ENCODE measurements at places on chromosomes 4 and X.

- DNase-seq, result no peak
Measured at GRCh38 chr4:171629182-171629581, 184.0 kb upstream of the GALNTL6 start.

GRCh38 chr4:42750856-42751255, 94.0 kb upstream of the ATP8A1 start:
- no peak for DNase-seq

DNA sequence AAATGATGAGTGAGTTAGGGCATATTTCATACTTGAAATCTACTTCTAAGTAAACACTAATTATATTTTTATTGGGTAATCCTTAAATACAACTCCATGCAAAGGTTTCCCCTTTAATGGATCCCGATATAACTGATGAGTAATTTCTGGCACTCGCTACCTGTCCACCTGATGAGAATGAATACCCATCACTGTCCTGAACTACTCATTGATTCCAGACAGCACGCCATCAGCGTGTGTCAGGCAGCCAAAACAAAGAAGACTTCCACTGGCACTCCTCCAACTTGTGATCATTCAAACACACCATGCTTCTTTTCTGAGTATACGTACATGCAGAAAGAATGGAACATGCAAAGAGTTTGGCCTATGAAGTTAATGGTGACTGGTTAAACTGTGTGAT, 69.4 kb downstream of the HCCS start:
- DNase-seq, result peak; percentile 36

- no peak for DNase-seq
Measured at GRCh38 chrX:134623293-134624045, 34.8 kb downstream of the PLAC1 start.

- no peak for DNase-seq
Measured at GRCh38 chrX:100447655-100448397, 37.8 kb upstream of the PCDH19 start.

DNA sequence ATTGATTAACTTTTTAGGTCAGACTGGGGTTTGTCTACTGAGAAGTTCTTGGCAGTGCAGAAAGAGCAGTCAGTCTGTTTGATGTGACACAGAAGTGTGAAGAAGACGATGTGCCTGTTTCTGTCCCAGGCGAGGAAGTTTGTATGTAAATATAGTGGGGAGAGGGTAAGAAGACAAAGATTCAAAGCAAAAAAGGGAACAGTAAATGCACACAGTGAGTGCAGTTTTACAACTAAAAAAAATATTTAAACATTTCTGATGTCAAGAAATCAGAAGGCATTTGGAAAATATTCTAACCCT, 264.9 kb downstream of the RAPGEF2 start:
- no peak for DNase-seq

DNA sequence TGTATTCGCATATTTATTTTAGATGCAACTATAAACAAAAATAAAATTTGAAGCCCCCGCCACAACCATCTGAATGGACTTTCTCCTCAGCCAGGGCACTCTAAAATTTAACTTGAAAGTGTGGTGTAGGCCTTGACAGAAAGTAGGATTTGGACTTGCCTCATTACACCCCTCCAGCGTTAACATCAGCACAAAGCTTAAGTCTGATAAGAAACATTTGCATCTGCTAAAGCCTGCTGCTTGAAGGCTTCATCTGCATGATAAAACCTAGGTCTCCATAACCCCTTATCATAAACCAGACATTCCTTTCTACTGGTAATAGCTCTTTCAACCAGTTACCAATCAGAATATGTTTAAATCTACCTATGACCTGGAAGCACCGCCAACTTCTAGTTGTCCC, 1046.5 kb downstream of the FAT4 start:
- DNase-seq, result no peak

DNA sequence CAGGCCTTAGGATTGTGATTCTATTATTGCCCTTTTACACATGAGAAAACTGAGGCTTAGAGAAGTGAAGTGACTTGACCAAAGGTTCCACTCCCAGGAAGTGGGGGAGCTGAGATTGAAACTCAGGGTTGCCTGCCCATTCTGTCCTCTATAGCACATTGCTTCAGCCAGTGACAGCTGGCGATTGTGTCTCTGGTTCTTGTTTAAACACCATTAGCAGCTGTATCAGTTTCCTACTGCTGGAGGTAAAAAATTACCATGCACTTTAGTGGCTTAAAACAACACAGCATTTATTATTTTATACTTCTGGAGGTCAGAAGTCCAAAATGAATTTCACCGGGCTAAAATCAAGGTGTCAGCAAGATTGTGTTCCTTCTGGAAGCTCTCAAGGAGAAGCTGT, 205.8 kb upstream of the MAMLD1 start:
- DNase-seq, result no peak

GRCh38 chr4:7976025-7976424, 36.4 kb upstream of the AFAP1 start:
- DNase-seq, result no peak

DNA sequence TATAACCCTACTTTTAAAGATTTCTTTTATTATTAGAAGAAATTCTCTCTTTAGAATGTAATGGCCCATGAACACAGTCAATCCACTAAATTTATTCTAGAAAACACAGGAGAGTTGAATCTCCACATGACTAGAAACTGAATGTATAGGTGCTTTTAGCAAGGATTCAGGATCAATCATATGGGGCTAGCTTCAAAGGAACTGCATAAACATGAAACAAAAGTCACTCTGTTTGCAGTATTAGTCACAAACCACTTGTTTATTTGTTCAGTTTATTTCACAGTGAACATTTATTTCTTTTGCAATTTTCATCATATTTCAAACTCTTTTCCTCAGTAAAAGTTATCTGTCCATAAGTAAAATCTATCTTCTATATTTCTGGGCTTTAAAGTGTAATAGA, 1604.6 kb downstream of the PCDH18 start:
- DNase-seq, result no peak

DNA sequence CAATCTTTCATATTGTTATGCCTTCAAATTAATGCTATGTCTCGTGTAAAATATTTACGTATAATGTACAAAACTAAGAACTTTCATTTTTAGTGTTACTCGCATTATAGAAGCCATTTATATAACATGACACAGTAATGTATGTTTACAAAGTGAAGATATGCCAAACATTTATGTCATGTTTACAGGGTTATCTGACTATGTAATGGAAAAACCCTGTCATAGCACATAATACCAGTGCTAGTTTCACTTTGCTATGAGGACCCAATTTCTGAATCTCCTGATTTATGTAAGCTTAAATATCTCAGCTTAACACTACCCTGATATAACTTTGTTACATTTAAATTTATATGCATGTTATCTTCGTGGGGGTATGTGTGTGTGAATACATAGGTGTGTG, 233.1 kb downstream of the FAT4 start:
- no peak for DNase-seq

DNA sequence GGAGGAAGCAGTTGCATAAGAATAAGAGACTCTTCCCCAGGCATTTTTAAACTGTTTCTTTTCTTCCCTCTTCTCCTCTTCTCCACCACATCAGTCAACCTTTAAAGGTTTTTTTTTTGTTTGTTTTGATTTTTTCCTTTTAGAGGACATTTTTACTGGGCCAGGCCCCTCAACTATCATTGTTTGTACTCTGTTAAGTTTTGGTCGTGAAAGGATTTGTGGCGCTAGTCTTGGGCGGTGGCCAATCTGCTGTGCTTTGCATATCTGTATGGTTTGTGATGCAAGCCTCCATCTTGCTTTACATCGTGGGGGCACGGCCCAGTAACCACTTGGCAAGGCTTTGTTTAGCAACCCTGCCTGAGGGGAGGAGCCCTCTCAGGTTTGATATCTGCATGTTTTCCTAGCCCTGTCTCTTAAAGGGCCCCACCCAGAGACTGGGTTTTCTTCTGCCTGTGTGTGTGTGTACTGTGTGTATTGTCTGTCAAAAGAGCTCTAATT, 101.9 kb upstream of the SLITRK2 start:
- DNase-seq, result no peak

- DNase-seq, result no peak
Measured at GRCh38 chr4:3436048-3436797, 5.5 kb upstream of the HGFAC start.

GRCh38 chr4:127237581-127237980, 395.2 kb upstream of the INTU start:
- DNase-seq, result no peak

- no peak for DNase-seq
Measured at GRCh38 chr4:158767451-158767850, 1.4 kb upstream of the FNIP2 start.

GRCh38 chr4:20341134-20341738, 89.5 kb downstream of the SLIT2 start:
- DNase-seq, result no peak

- no peak for DNase-seq
Measured at GRCh38 chr4:95531141-95531540, 17.6 kb downstream of the UNC5C start.
